ENCODE measurements at places on chromosomes 4 and X. TPM values are rescaled to one million over a fixed set of nuclear protein-coding genes. Genes with fewer than 3 reads are reported as not detected.

DNA sequence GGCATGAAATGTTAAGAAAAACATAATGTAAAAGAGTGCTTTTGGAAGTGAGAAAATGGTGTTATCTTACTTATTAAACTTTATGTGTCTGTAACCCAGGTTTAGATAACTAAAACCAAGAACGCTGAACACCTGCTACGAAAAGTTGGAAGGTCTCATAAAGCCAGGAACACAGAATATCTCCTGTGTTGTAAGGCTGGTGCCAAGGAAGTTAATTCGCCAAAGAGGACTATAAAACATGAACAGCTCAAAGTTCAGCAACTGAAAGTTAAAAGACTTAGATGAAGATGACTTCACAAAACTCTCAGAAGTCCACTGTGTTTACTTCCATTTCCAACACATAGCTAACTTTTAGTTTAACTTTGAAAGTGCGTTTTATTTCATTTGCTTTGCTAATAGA lies 54.3 kb downstream of the GPRIN3 start:
- DNase-seq: no peak

MBTPS2 gene
- total RNA-seq: 8.3 TPM

AFP gene
- total RNA-seq: not detected

DNA sequence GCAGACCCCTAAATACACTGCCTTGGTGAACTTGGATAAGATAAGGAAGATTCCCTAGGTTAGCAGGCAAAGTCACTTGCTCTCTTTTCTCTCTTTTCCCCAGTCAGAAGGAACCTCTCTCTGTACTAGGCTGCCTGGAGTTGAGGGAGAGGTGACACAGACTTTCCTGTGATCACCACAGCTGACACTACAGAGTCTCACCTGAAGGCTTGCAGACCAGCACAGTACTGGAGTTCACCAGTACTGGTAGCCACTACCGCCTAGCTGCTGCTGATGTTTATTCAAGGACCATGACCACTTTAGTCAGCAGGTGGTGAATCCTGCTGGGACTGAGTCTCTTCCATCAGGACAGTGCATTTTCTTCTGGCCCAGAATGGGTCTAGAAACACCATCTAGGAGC lies 63.3 kb downstream of the PTPN13 start:
- no peak for DNase-seq

GRCh38 chr4:183403486-183403885 lies 41.0 kb upstream of the CDKN2AIP start:
- DNase-seq: no peak

GRCh38 chr4:3387943-3388361 lies 53.8 kb upstream of the HGFAC start:
- no peak for DNase-seq
